ENCODE measurements at places on chromosomes 7 and 10. TPM values are rescaled to one million over a fixed set of nuclear protein-coding genes. Genes with fewer than 3 reads are reported as not detected.
A peak's percentile ranks its signal among the peaks of the same experiment; 100 is the strongest.

DNA sequence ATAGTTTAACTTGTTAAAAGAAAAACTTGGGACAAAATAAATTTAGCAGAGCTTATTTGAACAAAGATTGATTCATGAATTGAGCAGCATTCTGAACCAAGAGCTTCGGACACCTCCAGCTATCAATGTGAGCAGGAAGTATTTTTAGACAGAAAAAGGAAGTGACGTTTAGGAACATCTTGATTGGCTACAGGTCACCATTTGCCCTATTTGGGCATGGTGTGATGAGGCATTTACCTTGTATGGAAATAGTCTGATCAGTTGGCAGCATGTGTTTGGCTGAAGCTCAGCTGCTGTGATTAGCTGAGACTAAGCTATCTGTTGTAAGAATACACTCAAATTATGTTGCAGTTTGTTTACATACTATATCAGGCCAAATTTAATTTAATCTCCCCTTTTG, 185.1 kb downstream of the ATRNL1 start:
- DNase-seq: no peak
- H3K27ac ChIP-seq: no peak overlapping the region
- no peaks in the 10 kb centered on the region for H3K27me3 ChIP-seq
- no peaks in the 10 kb centered on the region for H3K4me1 ChIP-seq
- H3K4me3 ChIP-seq: no peak overlapping the region

The ADCY1 gene
- total RNA-seq: 0.02 TPM

DNA sequence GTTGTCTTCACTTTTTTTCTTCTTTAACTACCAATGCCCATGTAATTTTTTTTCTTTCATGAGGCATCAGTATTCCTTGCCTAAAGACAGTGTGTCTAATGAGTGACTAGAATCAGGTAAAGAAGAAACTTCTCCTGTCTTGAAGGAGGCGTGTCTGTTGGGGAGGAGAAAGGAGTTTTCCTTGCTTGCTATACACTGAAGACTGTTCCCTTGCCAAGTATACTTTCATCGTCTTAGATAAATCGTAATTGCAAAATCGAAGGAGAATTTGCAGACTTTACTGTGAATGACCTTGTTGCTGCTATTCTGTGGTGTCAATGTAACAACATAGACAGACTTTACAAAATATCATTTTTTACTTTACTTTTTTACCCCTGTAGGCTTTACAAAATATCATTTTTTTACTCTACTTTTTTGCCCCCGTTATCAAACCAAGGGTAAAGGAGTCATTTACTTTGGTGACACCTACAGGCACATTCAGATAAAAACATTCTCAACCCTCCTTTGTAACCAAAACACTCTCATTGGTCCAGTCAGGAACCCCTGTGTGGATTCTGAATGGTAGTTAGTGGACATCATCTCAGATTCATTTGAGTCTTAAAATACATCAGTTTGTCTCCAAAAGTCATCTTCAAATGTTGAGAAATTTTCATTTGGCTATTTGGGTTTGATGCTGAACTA, 232.4 kb downstream of the AHR start:
- DNase-seq: no peak
- H3K4me1 ChIP-seq: no peaks in the 10 kb centered on the region
- no peak overlapping the region for H3K27ac ChIP-seq
- H3K36me3 ChIP-seq: no peaks in the 10 kb centered on the region

The PTPRN2 gene
- 0.65 TPM for total RNA-seq

The SORBS1 gene
- total RNA-seq: 0.70 TPM

The RP9 gene
- total RNA-seq: 14.2 TPM

DNA sequence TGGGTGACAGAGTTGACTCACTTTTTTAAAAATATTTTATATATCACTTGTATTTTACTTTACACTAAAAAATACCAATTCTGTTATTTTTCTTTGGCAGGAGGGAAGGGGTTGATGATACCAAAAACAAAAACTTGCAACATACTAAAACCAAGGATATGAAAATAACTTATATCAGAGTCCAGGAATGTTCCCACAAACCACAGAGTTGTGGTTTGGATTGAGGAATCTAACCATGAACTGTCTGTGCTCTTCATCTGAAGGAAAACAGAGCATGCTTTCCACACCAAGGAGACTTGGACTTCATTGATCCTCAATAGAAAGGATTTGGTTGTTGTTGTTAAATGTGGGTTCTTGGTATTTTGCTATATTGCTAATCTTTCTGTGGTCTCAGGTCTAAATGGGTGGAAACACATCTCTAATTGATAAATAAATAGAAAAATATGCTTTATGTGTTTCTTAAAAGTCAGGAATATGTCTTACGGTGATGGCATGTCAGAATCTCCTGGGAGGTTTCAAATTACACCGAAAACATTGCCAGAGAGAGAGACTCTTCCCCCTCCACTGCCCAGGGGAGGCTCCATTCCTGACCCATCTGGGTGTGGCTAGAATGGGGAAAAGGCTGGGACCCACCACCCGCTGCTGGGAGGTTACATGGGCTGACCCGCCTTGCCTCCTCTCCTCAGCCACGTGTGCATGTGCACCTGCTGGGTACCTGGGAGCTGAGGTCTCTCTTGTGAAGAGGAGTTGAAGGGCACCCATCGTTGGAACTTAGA, 46.9 kb upstream of the STK17A start:
- H3K27me3 ChIP-seq: peaks cover 3% of the 10 kb centered on the region
- H3K36me3 ChIP-seq: no peaks in the 10 kb centered on the region
- no peaks in the 10 kb centered on the region for H3K4me1 ChIP-seq
- H3K27ac ChIP-seq: no peak overlapping the region
- no peak for DNase-seq

DNA sequence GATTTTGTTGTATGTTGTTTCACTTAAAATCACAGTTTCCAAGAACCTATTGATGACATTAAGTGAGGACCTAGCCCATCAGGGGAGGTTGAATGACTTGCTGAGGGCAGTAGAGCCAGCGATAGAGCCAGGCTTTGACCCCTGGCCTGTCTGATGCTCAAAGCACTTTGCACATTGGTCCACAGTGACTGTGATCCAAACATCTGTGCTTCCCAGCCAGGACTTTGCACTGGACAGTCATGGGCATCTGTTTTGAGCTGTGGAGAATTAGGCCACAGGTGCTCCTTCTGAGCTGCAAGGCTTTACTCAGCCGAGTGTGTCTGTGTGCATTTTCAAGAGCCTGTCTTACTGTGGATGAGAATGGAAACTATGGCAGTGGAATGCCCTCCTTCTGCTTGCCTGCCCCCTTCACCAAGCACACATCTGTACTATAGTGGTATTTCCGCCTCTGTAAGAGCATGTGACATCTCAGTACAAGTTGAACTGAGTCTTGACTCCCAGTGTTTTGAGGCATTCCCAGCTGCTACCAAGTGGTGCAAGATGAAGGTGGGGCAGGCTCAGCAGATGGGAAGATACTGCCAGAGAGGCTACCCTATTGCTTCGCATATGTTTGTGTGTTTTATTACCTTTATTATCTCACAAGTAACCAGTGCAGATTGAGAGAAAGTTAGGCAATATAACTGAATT, 72.7 kb upstream of the AOAH start:
- no peak for DNase-seq
- peaks cover 27% of the 10 kb centered on the region for H3K4me1 ChIP-seq
- no peak overlapping the region for H3K27ac ChIP-seq
- no peak overlapping the region for H3K4me3 ChIP-seq

- H3K27ac ChIP-seq: no peak overlapping the region
- H3K4me3 ChIP-seq: no peak overlapping the region
- no peaks in the 10 kb centered on the region for H3K27me3 ChIP-seq
- no peaks in the 10 kb centered on the region for H3K36me3 ChIP-seq
- DNase-seq: no peak
- no peaks in the 10 kb centered on the region for H3K4me1 ChIP-seq
Observed at GRCh38 chr10:20215547-20216152, 399.4 kb downstream of the PLXDC2 start.

GRCh38 chr7:48875045-48875916, 49.1 kb upstream of the CDC14C start:
- peak; percentile 8 for DNase-seq
- H3K4me1 ChIP-seq: no peaks in the 10 kb centered on the region
- H3K27ac ChIP-seq: no peak overlapping the region
